Karpas-422 (cell line): ENCODE measurements at places on chromosomes 1 and 21. TPM values are rescaled to one million over a fixed set of nuclear protein-coding genes. Genes with fewer than 3 reads are reported as not detected.

Gene LCK
- 12.0 and 26.1 TPM in 2 replicates for total RNA-seq

DNA sequence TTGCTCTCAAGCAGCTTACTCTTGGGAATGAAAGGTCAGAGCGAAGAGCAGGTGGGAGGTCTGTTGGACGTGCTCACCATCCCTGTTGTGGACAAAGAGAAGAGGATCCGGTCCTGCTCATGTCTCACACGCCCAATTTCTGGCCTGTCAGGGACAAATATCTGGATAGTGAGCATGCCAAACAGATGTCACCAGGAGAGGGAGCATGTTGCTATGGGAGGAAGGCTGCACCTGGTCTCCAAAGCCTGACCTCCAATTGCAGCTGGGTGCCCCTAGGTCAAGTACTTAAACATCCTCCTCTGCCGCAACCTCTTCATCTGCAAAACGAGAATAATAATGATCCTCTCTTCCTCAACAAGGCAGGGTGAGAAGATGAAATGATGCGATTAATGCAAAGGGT is 53.4 kb downstream of the DMRTA2 start:
- H3K27ac ChIP-seq, result no peak overlapping the region
- H3K27me3 ChIP-seq, result no peaks in the 10 kb centered on the region; the same call in 1 of the 2 replicates
- H3K4me3 ChIP-seq, result no peak overlapping the region
- no peaks in the 10 kb centered on the region for H3K36me3 ChIP-seq
- peak; percentile 57 for DNase-seq

- peaks cover 16% of the 10 kb centered on the region for H3K4me1 ChIP-seq
- H3K27me3 ChIP-seq, result no peaks in the 10 kb centered on the region
- no peak overlapping the region for H3K4me3 ChIP-seq
Measured at GRCh38 chr1:28156821-28157220, 19.7 kb downstream of the PTAFR start.

- DNase-seq, result no peak
- peaks cover 6% of the 10 kb centered on the region; the same call in 1 of the 2 replicates for H3K36me3 ChIP-seq
- no peak overlapping the region for H3K4me3 ChIP-seq
- H3K27me3 ChIP-seq, result no peaks in the 10 kb centered on the region
- H3K4me1 ChIP-seq, result peaks cover 37% of the 10 kb centered on the region
Measured at GRCh38 chr1:12340544-12340930, 110.7 kb downstream of the VPS13D start.

Gene HUNK
- total RNA-seq, result not detected in 2 replicates

DNA sequence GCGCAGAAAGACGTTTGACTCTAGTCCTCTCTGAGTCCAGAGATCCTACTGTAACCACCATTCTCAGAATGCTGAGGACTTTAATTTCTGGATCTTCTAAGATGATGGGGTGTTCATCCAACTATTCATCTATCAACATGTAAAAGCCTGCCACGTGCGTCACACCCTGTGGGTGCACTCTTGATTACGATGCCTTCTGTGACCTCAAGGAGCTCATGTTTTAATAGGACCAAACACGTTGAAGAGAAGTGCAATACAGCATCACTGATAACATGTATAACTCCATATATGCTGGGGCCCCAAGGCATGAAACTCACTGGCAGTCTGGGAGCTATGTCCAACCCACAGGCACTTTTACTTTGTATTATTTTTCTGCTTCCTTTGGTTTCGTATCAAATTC is 19.0 kb downstream of the KIAA0040 start:
- peaks cover 42% of the 10 kb centered on the region for H3K4me1 ChIP-seq
- no peak for DNase-seq
- peaks cover 80% of the 10 kb centered on the region for H3K36me3 ChIP-seq
- H3K27ac ChIP-seq, result peak overlapping the region; percentile 86
- H3K27me3 ChIP-seq, result no peaks in the 10 kb centered on the region

Gene C1orf94
- not detected in 2 replicates for total RNA-seq

Gene FASLG
- not detected in 2 replicates for total RNA-seq

- DNase-seq, result no peak
- H3K27ac ChIP-seq, result no peak overlapping the region
- H3K4me1 ChIP-seq, result no peaks in the 10 kb centered on the region
- H3K27me3 ChIP-seq, result no peaks in the 10 kb centered on the region
- H3K36me3 ChIP-seq, result no peaks in the 10 kb centered on the region
- no peak overlapping the region for H3K4me3 ChIP-seq
Measured at GRCh38 chr1:215583185-215583749, 16.2 kb downstream of the KCTD3 start.

- peak within 1 kb of the TSS; percentile 66 for H3K4me3 ChIP-seq
- no peaks in the 10 kb centered on the region for H3K36me3 ChIP-seq
- H3K4me1 ChIP-seq, result peaks cover 58% of the 10 kb centered on the region
- no peaks in the 10 kb centered on the region for H3K27me3 ChIP-seq
Measured at GRCh38 chr1:160579216-160579701, at the start of gene CD84. Gene CD84 (minus strand): TSS chr1:160579496. CDS start chr1:160579437, 59 bp downstream.

- H3K4me3 ChIP-seq, result no peak overlapping the region
- H3K4me1 ChIP-seq, result no peaks in the 10 kb centered on the region
- DNase-seq, result no peak
- H3K27ac ChIP-seq, result no peak overlapping the region
Measured at GRCh38 chr1:55988963-55989452, 590.4 kb downstream of the PLPP3 start.

GRCh38 chr1:16150508-16150907 is 5.4 kb downstream of the EPHA2 start:
- H3K4me1 ChIP-seq, result no peaks in the 10 kb centered on the region
- no peaks in the 10 kb centered on the region for H3K27me3 ChIP-seq
- no peaks in the 10 kb centered on the region for H3K36me3 ChIP-seq
- H3K27ac ChIP-seq, result no peak overlapping the region

Gene AMY2A
- total RNA-seq, result not detected in 2 replicates

Gene SH2D2A
- not detected in 2 replicates for total RNA-seq

Gene PADI2
- total RNA-seq, result not detected in 2 replicates

DNA sequence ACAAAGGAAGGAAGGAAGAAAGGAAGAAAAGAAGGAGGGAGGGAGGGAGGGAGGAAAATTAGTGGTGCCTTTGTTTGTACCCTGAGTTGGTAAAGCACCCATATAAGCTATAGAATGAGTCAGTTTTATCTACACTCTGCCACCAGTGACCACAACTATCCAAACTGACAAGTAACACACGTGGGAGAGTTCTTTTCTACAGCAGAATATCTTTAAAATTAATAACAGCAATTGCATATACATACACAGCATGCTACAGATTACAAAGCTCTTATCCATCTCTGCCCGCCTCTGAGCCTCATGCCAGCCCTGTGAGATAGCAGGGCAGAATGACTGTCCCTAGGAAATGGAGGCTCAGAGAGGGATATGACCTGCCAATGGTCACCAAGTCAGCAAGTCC is 20.3 kb downstream of the CDCP2 start:
- no peaks in the 10 kb centered on the region for H3K4me1 ChIP-seq
- H3K4me3 ChIP-seq, result no peak overlapping the region
- no peak overlapping the region for H3K27ac ChIP-seq
- H3K36me3 ChIP-seq, result no peaks in the 10 kb centered on the region
- H3K27me3 ChIP-seq, result no peaks in the 10 kb centered on the region
